ENCODE measurements at places on chromosomes 5 and 9.

- DNase-seq: no peak
These were observed 390.3 kb downstream of the PDE4D start for GRCh38 chr5:59503220-59503619.

- DNase-seq: no peak
These were observed 12.2 kb downstream of the MEGF9 start for GRCh38 chr9:120702075-120702474.

- peak; percentile 60 for DNase-seq
These were observed 849.6 kb upstream of the DMAC1 start for GRCh38 chr9:8649160-8649559.

DNA sequence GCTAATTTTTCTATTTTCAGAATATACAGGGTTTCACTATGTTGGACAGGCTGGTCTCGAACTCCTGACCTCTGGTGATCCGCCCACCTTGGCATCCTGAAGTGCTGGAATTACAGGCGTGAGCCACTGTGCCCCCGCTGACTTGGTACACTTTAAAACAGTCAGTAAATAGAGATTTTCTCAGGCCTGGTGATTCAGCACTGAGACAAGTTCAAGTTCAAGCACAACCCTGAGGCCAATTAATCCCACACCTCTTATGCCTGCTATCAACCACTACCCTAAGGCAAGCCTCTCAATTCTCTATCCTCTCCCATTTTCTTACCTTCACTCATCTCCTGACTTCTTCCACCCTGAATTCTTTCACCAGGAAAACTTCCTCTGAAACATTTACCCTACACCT, 18.9 kb downstream of the MUSK start:
- DNase-seq: no peak

DNA sequence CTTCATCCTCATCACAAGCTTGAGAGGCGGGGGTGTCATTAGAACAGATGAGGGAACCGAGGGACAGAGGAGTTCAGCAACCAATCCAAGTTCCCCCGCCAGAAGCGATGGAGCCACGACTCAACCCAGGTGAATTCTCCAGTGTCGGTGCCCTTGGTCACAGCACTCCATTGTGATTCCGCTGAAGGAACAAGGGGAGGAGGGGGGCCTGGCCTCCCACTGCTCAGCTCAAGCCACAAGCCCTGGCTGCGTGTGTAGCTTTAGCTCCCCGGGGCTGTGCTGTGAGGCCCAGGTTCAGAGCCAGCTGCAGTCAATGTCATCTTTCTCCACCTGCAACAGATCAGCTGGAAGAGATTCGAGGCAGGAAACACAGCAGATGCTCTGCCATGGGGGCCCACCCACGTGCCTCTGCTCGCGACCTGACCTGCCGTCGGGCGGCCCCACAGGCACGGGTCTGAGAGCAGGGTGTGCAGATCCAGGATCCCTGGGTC, 72.6 kb downstream of the GTF3C4 start:
- no peak for DNase-seq

GRCh38 chr9:97374811-97375210, 37.1 kb upstream of the TDRD7 start:
- DNase-seq: no peak

DNA sequence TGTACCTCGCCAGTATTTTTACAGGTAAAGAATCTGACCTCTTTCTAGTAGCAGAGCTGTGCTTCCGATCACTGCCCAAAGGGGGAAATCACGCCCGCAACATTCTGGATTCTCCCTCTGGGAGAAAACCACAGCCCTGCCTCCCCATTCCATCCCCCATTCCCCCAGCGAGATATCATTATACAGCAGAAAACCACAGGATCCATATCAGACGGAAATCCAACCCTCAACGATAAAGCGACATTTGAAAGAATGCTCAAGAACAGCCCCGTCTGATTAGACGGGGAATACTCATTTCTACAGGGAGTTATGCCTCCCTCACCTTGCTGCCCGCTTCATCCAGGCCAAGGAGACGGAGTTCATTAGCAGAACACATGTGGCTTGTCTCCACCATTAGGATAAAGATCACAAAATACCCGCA, 172.8 kb downstream of the COL23A1 start:
- peak; percentile 74 for DNase-seq

DNA sequence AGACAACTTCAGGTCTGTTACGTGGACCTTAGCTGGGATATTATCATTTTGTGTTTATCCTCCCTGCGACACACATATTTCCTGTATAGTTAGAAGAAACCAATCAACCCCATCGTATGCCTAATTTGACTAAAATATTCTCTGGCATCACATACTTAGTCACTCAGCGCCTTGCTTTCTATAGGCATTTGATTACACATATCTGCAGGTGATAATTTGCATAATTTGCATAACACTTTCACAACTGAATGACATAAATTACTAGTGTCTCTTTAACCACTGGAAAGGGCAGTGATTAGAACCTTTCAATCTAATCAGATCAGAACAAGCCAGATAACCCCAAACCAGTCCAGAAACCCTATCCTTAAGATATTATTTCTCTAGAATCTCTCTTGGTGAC, 390.2 kb downstream of the TLR4 start:
- DNase-seq: no peak

DNA sequence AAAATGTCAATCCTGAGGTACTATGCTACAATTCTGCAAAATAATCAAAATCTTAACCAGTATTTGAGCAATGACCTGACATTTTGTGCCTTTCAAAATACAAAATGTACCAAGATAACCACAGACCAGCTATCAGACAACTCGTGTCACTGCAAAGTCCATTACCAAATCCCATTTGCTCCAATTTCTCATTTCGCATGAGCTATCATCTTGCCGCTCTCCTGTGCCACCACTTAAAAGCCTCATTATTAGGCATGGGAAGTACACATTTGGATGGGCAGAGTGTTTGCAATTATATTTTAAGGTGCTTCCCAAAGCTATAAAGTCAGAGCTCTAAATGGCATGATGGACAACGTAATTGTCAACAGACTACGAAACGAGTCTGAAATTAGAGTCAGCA, 205.2 kb downstream of the AGTPBP1 start:
- DNase-seq: no peak
